Omental fat pad (tissue), 4 donors: ENCODE measurements at places on chromosomes 12 and 14. TPM values are rescaled to one million over a fixed set of nuclear protein-coding genes. Genes with fewer than 3 reads are reported as not detected.
A peak's percentile ranks its signal among the peaks of the same experiment; 100 is the strongest.

- DNase-seq = no peak
These were observed 157.5 kb downstream of the CALM1 start for GRCh38 chr14:90554341-90554740.

GRCh38 chr14:53331921-53332320 is 178.8 kb upstream of the DDHD1 start:
- DNase-seq = no peak

GRCh38 chr14:99351166-99352007 is 79.4 kb upstream of the BCL11B start:
- no peak for DNase-seq

- DNase-seq = no peak
These were observed 249.9 kb downstream of the AEBP2 start for GRCh38 chr12:19689226-19689625.

GRCh38 chr12:110668480-110669192 is 20.3 kb downstream of the HVCN1 start:
- no peak for DNase-seq

DNA sequence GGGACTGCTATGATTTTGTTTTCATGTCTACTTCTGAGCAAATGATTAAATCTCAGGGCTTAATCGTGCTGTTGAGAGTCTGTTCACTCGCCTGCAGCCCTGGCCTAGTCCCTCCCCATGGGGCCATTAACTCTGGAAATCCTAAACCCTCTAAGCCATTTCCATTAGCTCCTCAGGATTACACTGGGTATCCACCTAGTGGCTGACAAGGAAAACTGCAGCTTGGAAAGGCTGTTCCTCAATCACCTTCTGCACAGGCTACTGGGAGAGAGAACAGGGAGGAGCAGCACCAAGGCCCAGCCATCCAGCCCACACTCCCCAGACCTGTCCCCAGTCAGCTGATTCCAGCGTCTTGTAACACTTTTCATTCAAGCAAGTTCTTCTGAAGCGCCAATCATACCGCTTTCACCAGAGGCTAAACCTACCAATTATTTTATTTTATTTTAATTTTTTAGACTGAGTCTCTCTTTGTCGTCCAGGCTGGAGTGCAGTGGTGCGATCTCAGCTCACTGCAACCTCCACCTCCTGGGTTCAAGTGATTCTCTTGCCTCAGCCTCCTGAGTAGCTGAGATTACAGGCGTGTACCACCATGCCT is 48.7 kb downstream of the NEUROD4 start:
- DNase-seq = no peak

GRCh38 chr12:21891751-21892217 is 49.4 kb downstream of the ABCC9 start:
- DNase-seq = no peak

DNA sequence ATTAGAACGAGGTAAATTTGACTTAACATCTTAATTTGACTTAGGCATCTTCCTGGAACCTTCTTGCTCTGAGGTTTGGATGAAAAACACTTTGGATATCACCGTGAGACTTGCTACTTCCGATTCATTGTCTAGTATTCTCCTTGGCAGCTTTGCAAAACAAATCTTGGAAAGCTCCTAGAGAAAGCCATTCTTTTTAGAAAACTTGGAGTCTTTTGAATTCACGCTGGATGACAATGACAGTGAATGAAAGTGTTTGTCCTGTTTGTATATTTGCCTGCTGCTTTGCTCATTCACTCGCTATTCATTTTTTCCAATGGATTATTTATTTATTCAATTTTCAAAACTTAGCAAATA is 222.1 kb upstream of the HMGA2 start:
- no peak for DNase-seq

GRCh38 chr12:13152281-13152680 is 44.2 kb upstream of the EMP1 start:
- no peak for DNase-seq

DNA sequence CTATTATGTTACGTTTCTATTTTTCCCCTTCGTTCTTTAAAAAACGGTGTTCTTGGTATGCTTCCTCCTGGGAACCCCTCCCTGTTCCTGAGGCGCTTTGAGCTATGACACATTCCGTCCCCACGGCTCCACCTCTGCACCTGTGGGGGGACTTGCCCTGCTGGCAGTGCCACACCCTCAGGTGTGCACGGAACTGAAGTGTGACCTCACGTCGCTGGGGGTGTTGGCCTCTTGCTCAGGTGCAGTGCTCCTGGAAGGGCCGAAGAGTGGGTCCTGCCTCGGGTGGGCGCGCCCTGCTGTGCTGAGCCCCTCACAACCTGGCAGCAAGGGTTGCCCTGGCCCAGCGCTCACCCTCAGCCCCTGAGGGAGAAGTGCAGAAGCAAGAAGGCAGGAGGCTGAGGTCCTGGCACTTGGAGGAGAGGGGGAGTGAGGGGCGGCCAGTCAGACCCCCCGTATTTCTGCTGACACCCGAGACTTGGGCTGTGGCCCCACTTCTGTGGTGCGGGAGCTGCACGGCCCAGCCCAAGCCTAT is 4.9 kb downstream of the AMN start:
- no peak for DNase-seq

GRCh38 chr12:28313631-28314030 is 123.4 kb downstream of the CCDC91 start:
- DNase-seq = no peak

GRCh38 chr12:67453191-67453590 is 184.0 kb downstream of the CAND1 start:
- no peak for DNase-seq

- no peak for DNase-seq
These were observed 17.4 kb downstream of the CEP170B start for GRCh38 chr14:104882325-104882973.

DNA sequence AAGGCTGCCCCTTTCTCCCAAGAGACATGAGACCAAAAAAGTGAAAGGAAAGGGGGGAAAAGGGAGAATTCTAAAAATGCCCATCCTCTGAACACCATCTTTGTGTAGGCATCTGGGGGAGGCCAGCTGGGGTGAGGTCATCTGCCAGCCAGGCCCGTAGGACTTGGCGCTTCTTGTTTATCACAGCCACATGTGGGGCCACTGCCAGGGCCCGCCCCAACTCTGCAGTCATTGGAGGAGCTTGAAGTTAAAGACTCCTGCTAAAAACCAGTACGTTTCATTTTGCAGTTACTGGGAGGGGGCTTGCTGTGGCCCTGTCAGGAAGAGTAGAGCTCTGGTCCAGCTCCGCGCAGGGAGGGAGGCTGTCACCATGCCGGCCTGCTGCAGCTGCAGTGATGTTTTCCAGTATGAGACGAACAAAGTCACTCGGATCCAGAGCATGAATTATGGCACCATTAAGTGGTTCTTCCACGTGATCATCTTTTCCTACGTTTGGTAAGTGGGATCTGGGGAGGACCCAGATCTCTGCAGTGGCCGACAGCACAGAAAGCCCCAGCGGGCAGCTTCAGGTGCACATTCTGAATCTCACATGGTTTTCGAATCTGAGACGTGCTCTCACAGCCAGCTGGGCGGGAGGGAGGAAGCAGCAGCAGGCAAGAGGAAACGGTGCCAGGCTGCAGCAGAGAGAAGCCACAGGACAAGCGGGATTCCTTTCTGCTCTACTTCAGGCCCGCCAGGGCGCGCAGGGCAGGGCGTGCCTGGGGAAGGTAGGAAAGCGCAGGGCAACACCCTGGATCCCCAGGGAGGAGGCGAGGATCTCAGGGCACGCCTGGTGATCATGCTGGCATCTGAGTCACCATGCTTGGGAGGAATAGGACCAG is at the start of gene P2RX7:
TSS of gene P2RX7 (plus strand) at position 276 of the 881 bp plus-strand sequence. CDS start at position 371, 95 bp downstream.
- DNase-seq = peak; percentile 31

GRCh38 chr14:88351966-88352691 is 29.1 kb upstream of the KCNK10 start:
- no peak for DNase-seq

- no peak for DNase-seq
These were observed 78.7 kb downstream of the NEDD1 start for GRCh38 chr12:96985515-96986362.

DNA sequence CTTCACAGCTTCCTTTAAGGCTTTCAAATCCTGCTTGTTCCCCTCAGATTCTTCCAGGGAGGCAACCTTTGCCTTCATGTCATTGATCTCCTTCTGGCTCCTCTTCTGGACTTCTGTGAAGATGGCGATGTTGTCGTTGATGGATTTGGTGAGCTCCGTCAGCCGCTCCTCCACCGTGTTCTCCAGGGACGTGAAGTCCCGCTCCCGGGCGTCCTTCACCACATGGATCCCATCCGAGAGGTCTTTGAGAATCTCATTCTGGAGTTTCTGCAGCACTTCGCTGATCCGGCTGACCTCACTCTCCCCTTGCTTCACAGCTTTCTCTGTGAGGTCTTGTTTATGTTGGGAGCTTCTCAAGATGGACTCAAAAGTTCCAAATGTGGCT is 7.9 kb downstream of the CKAP4 start:
- DNase-seq = no peak

- DNase-seq = no peak
These were observed 8.2 kb downstream of the BCL11B start for GRCh38 chr14:99263564-99264330.

Gene HOXC5
- total RNA-seq = not detected

Gene CLEC9A
- not detected for total RNA-seq

Gene INHBC
- total RNA-seq = not detected

Gene EXOC3L4
- total RNA-seq = 1.3 TPM

Gene ASCL4
- total RNA-seq = not detected

Gene AKAP6
- 3.3 TPM for total RNA-seq

Gene ZDHHC17
- total RNA-seq = 27.7 TPM

Gene MSRB3
- total RNA-seq = 49.7 TPM

Gene RPL41
- 3,094 TPM for total RNA-seq

Gene ANKS1B
- total RNA-seq = 26.4 TPM

Gene FGD4
- total RNA-seq = 48.1 TPM

Gene FGF23
- not detected for total RNA-seq

Gene TSHR
- 0.36 TPM for total RNA-seq
